ENCODE measurements at places on chromosomes 5 and 9. TPM values are rescaled to one million over a fixed set of nuclear protein-coding genes. Genes with fewer than 3 reads are reported as not detected.

DNA sequence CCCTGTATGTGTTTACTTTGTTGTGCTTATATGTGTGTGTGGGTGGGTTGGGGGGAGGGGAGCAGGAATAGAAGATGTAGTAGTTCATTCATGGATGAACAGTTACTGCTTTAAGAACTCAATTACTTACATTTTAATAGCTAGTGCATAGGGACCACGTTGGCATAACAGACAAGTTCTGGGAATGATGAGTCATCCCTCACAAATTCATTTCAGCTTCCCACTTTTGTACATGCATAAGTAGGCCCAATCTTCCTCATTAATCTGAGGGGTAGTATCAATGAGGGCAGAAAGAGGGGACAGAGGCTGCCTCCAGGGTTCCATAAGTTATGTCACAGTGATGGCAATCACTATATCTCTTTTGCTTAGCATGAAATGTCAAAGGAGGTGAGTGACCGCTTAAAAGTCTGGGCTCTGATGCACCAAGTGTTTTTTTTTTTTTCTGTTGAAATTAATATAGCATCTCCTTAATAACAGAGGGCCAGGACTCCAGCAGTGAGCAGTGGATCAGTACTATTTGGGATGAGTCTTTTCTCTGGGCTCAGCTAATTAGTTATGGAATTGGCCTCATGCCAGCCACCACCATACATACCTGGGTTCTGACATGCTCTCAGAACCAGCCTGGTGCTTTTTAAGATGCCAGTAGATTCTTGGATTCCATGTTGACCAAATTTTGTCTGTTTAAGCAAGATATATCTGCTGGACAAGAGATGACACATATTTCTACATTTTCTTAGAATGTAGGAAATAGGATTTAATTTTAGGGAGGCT is 37.1 kb downstream of the PRDM6 start:
- no peak overlapping the region for H3K27ac ChIP-seq
- DNase-seq = peak; percentile 77
- H3K4me3 ChIP-seq = no peak overlapping the region
- H3K36me3 ChIP-seq = peaks cover 4% of the 10 kb centered on the region
- H3K27me3 ChIP-seq = no peaks in the 10 kb centered on the region

- H3K4me3 ChIP-seq = no peak overlapping the region
- H3K36me3 ChIP-seq = peaks cover 17% of the 10 kb centered on the region
- H3K27ac ChIP-seq = no peak overlapping the region
- DNase-seq = no peak
These were observed 155.4 kb downstream of the GOLPH3 start for GRCh38 chr5:32018476-32019436.

- peak overlapping the region; percentile 71 for H3K4me3 ChIP-seq
- DNase-seq = peak; percentile 95
- peaks cover 5% of the 10 kb centered on the region for H3K4me1 ChIP-seq
- H3K36me3 ChIP-seq = no peaks in the 10 kb centered on the region
- H3K27me3 ChIP-seq = peaks cover 71% of the 10 kb centered on the region
These were observed 12.8 kb downstream of the OR1J1 start for GRCh38 chr9:122464633-122465567.

NOL6 gene
- 37.2 TPM for total RNA-seq

- H3K4me3 ChIP-seq = peak overlapping the region; percentile 96
- DNase-seq = no peak
- peaks cover 39% of the 10 kb centered on the region for H3K4me1 ChIP-seq
- peaks cover 9% of the 10 kb centered on the region for H3K36me3 ChIP-seq
These were observed 677 bp downstream of the MFAP3 start for GRCh38 chr5:154039458-154039829.

GRCh38 chr5:170552621-170553115 is 48.8 kb downstream of the KCNIP1 start:
- H3K27ac ChIP-seq = no peak overlapping the region
- no peaks in the 10 kb centered on the region for H3K36me3 ChIP-seq
- DNase-seq = no peak

DNA sequence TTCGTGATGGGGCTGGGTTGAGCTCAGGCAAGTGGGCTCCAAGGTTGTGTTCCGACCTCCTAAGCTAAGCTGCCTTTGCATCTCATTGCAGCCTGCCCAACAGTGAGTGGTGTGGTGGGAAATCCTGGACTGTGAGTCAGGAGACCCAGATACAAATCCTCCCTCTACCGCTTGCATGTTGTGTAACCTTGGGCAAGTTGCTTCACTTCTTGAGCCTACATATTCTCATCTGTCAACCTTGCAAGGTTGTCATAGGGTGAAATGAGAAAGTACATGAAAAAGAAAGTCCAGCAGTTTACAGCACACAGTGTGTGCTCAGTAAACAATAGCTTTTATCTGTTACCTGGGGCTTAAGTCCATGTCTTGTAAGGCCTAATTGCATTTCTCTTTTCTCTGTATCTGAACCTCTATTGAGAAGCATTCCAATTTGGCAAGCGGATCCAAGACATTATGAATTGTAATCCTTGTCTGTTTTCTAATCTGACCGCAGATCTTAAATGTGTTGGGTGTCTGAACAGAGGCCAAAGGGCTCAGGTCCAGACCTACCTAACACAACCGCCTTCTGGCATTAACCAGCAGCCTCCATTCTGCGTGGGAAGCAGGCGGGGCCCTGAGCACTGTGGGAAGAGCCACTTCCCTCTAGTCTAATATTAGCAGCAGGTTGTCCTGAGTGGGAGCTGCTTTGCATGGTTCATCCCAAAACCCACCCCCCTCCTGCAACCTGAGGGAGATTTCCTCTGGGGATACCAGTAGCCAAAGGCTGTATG is 1.8 kb upstream of the GALNT12 start:
- DNase-seq = peak; percentile 92
- no peaks in the 10 kb centered on the region for H3K36me3 ChIP-seq
- peaks cover 39% of the 10 kb centered on the region for H3K27me3 ChIP-seq
- H3K4me3 ChIP-seq = no peak overlapping the region
- H3K4me1 ChIP-seq = peaks cover 34% of the 10 kb centered on the region

MARCHF6 gene
- total RNA-seq = 131 TPM

DNA sequence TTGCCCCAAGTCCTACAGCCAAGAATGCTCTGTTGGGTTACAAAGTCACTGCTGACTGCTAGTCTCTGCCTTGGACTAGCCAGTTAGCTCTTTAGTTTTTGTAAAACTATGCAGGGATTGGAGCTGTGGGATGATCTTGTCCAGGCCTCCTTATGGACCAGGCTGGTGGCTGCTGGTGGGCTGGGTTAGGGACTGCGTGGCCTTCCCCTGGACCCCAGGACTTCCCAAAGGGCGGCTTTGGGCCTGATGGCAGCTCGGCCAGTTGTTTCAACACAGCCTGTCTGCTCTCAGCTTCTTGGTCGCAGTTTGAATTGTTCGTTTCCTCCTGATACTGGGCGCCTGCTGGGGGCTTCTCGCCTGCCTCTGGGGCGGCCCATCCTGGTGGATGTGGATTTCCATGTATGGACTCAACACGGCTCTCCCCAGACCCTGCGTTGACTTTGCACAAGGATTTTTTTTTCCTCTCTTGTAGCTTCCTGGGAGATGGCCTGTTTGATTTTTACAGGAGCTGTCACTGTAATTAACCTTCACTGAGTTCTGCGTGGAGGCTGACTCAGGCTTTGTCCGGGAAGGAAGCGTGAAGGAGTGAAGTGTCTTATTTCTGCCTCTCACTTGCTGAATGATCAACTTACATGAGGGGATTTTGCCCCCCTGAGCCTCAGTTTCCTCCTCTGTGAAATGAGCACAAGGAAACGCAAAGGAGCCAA is 91.9 kb upstream of the NEURL1B start:
- H3K4me1 ChIP-seq = no peaks in the 10 kb centered on the region
- no peak overlapping the region for H3K27ac ChIP-seq
- no peak overlapping the region for H3K4me3 ChIP-seq
- H3K36me3 ChIP-seq = no peaks in the 10 kb centered on the region
- DNase-seq = no peak

PCDHB2 gene
- total RNA-seq = 2.4 TPM

GRCh38 chr9:133683586-133684120 is 47.5 kb downstream of the DBH start:
- peaks cover 37% of the 10 kb centered on the region for H3K27me3 ChIP-seq
- H3K4me1 ChIP-seq = no peaks in the 10 kb centered on the region
- no peak for DNase-seq
- no peaks in the 10 kb centered on the region for H3K36me3 ChIP-seq
- H3K27ac ChIP-seq = no peak overlapping the region

DNA sequence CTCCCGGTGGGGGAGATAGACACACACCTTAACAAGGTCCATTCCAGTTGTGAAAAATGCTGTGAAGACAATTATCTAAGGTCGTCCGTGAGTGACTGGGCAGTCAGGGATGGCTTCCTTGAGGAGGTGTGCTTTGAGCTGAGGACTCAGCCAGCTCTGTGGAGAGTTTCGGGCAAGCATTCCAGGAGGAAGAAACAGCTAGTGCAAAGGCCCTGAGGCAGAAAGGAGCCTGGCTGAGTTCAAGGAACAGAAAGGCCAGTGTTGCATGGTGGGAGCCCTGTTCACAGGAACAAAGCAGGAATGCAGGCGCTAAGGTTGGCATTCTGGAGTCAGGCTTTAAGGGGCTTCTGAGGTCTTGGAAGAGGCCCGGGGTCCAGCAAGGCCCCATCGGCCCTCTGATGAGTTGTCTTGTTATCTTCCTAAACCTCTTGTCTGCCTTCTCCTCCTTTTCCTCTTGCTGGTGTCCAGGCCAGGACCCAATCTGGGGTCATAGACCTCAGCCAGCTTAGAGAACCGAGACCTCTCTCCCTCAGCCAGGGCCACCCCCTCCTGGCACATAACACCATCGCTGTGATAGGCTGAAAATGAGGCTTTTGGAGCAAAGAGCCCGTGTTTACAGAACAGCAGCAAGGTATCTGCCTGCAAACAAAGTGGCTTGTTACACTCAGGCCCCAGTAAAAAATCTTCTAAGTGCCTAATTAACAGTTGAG is 270.2 kb upstream of the MVB12B start:
- H3K36me3 ChIP-seq = no peaks in the 10 kb centered on the region
- DNase-seq = no peak
- H3K4me3 ChIP-seq = no peak overlapping the region
- peaks cover 6% of the 10 kb centered on the region for H3K4me1 ChIP-seq

GRCh38 chr5:65819215-65819904 is 97.4 kb downstream of the NLN start:
- H3K27ac ChIP-seq = no peak overlapping the region
- H3K4me1 ChIP-seq = peaks cover 9% of the 10 kb centered on the region
- DNase-seq = no peak
- no peaks in the 10 kb centered on the region for H3K27me3 ChIP-seq
- H3K36me3 ChIP-seq = peaks cover 18% of the 10 kb centered on the region
- H3K4me3 ChIP-seq = no peak overlapping the region

SLCO4C1 gene
- total RNA-seq = not detected

ADAMTS13 gene
- 6.1 TPM for total RNA-seq

DNA sequence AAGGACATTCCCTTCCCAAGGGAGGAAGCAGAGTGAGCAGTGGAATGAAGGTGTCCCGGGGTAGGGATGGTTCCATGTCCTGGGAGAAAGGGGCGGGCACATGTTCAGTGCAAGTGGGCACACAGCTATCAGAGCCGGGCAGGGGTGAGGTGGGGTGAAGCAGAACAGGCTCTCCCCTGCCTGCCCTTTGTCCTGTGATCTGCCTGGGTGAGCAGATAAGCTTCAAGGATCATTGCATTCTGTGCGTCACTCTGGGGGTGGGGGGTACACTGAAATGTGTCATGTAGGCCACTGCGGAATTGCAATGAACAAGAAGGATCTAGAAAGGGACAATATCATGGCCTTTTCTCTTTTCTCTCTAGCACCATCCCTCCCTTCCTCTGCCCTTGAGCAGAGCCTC is 61.7 kb upstream of the SHB start:
- peaks cover 8% of the 10 kb centered on the region for H3K4me1 ChIP-seq
- no peaks in the 10 kb centered on the region for H3K27me3 ChIP-seq
- H3K4me3 ChIP-seq = no peak overlapping the region
- H3K36me3 ChIP-seq = no peaks in the 10 kb centered on the region
- no peak overlapping the region for H3K27ac ChIP-seq

RNF208 gene
- total RNA-seq = 2.5 TPM

DNA sequence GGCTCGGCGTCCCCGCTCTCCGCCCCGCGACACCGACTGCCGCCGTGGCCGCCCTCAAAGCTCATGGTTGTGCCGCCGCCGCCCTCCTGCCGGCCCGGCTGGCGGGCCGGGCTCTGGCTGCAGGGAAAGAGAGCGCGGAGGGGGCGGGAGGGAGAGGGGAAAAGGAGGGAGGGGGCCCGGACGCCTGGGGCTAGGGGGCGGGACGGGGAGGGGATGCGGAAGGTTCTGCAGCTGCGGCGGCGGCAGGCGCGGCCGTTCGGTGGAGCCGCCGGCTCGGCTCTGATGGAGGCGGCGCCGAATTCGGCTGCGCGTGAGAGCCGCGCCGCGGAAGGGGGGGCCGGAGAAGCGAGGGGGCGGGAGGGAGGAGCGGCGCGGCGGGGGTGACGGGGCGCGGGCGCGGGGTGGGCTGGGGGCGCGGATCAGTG is at the start of gene MARCHF11:
Gene MARCHF11 (minus strand): TSS at position 281 of the 425 bp plus-strand sequence. CDS start 216 bp downstream, at position 65.
- no peak within 1 kb of the TSS for H3K4me3 ChIP-seq
- H3K4me1 ChIP-seq = no peaks in the 10 kb centered on the region
- H3K27ac ChIP-seq = no peak within 1 kb of the TSS

DNA sequence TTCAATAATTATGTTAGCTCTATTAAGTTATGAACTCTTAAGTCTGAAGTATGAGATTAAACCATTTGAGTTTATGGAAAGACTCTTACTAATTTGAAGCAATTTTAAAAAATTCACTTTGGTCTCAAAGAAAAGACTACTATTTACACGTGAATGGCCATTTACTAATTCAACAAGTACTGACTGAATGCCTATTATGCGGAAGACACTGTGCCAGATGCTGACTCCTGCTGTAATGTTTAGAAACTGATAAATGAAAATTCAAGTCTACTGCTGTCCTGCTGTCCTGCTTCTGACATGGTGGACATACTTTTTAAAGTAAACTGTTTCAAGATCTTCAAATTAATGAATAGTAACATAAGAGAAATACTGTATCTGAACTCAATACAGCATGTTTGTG is 116.2 kb downstream of the MPDZ start:
- H3K4me1 ChIP-seq = no peaks in the 10 kb centered on the region
- no peak overlapping the region for H3K27ac ChIP-seq
- H3K4me3 ChIP-seq = no peak overlapping the region
- no peaks in the 10 kb centered on the region for H3K27me3 ChIP-seq
- H3K36me3 ChIP-seq = peaks cover 8% of the 10 kb centered on the region

GRCh38 chr5:109411149-109411514 is 1.4 kb upstream of the PJA2 start:
- H3K4me3 ChIP-seq = peak overlapping the region; percentile 99
- H3K27ac ChIP-seq = peak overlapping the region; percentile 98
- H3K36me3 ChIP-seq = peaks cover 2% of the 10 kb centered on the region
- DNase-seq = no peak
- H3K4me1 ChIP-seq = peaks cover 9% of the 10 kb centered on the region

- H3K27ac ChIP-seq = no peak overlapping the region
- H3K4me3 ChIP-seq = no peak overlapping the region
- H3K27me3 ChIP-seq = peaks cover 10% of the 10 kb centered on the region
- H3K36me3 ChIP-seq = no peaks in the 10 kb centered on the region
- DNase-seq = no peak
These were observed 606.7 kb upstream of the FAM174A start for GRCh38 chr5:99928490-99928889.

PRR16 gene
- total RNA-seq = 11.9 TPM

- no peak overlapping the region for H3K27ac ChIP-seq
- H3K36me3 ChIP-seq = no peaks in the 10 kb centered on the region
- H3K27me3 ChIP-seq = no peaks in the 10 kb centered on the region
- DNase-seq = no peak
- H3K4me1 ChIP-seq = peaks cover 37% of the 10 kb centered on the region
These were observed 929 bp upstream of the PLPP6 start for GRCh38 chr9:4661165-4661564.

CDKN2A gene
- not detected for total RNA-seq

CRB2 gene
- total RNA-seq = not detected

Measured in MCF 10A (cell line).